ENCODE measurements at places on chromosomes 1 and 21.

DNA sequence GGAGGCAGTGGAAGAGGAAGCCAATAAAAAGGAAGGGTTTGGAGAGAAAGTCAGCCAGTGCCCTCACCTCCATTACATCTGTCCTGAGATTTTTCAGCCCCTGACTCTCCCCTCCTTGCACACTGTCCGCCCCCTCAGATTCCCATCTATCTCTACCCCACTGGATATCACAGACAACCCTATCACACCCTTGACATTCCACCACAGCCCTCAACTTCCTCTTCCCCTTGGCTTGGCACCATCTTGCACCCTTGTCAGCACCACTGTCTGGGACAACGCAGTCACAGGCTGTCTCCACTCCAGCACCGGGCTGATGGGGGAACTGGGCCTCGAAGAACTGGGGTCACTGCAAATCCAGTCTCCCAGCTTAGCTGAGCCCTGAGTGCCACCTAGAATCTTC lies 14.2 kb upstream of the PLEKHA6 start:
- DNase-seq: no peak

DNA sequence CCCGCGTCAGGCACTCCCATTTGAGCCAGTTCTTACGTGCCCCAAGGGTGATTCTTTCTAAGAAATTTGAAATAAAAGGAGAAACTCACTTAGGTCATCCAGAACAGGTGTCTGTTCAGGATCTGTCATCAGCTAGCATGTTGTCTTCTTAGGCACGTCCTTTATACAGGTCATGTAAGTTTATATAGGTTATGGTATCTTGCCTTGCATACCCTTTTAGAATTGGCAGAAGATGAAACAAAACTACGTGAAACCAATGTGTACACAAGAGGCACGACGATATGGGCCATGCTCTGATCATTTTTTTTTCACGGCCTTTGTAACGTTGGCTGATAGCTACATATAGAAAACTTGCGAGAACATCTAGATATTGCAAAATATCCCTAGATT lies 579 bp upstream of the GTF2B start:
- DNase-seq: no peak

- DNase-seq: no peak
Measured at GRCh38 chr1:225596736-225597135, 56.2 kb downstream of the ENAH start.

DNA sequence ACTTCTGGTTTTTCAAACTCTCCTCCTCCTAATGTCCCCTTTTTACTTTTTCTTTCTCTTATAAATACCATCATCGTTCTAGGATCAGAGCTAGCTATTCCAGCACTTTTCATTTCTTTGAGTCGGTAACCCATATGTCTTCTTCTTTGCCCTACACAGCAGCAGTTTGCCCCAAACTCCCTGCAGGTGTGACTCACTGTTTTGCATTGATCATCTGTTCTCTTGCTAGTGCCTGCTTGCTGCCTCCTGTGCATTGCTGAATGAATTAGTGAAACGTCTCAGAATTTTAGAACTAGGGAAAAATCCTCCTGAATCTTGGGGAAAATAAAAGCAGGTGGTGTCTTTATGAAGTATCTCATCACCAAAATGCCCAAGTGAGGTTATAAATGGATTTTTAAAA lies 21.7 kb downstream of the KCNK2 start:
- no peak for DNase-seq

- peak; percentile 26 for DNase-seq
Measured at GRCh38 chr1:77282866-77283539, 1.2 kb downstream of the AK5 start.

- no peak for DNase-seq
Measured at GRCh38 chr1:68383092-68383491, 66.7 kb downstream of the RPE65 start.

DNA sequence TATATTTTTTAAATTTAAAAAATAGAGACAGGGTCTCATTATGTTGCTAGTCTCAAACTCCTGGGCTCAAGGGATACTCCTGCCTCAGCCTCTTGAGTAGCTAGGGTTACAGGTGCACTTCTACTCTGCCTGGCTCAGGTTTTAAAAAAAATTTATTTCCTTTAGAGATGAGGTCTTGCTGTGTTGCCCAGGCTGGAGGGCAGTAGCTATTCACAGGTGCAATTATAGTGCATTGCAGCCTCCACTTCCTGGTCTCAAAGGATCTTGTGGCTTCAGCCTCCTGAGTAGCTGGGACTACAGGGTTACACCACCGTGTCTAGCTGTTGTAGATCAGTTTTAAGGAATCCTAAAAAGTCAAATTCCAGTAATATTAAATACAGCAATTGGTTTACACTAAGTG lies 5.0 kb downstream of the RNF11 start:
- DNase-seq: no peak

DNA sequence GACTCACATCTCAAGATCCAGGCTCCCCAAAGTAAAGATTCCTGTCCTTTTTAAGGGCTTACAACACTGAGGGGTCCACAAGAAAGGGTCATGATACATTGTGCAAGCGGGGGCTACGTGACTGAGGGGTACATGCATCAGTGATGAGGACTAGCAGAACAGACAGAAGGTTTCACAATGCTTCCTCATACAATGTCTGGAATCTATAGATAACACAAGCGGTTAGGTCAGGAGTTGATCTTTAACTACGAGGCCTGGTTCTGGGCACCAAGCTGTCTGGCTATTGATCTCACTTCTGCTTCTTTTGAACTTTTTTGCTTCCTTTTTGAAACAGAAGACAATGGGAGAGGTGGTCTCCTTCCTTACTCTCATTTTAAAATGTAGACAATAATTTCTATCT lies 718.6 kb downstream of the AMY1C start:
- DNase-seq: no peak

- DNase-seq: no peak
Measured at GRCh38 chr1:66332548-66332901, 201.4 kb upstream of the SGIP1 start.
